Astrocyte of the cerebellum (primary cell): ENCODE measurements at places on chromosomes 16 and 17.

GRCh38 chr17:31798205-31798724 lies 60.8 kb downstream of the COPRS start:
- no peak for DNase-seq

DNA sequence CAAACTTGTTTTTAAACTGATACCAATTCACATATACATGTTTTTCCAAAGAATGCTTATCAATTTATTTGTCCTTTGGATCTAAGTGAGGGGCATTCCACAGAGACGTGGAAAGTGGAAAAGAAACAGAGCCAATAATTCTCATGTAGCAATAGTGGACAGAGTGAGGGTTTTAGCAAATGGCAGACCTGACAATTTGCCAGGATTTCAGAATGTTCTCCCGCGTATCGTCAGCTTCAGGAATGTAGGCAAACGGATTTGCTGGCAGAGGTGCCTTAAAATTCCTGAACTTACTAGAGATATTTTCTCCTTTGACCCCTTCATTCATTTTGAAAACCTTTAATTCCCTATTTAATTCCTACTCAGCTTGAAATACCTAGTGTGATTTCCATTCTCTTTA lies 193.4 kb upstream of the CPHXL start:
- DNase-seq = peak; percentile 3

DNA sequence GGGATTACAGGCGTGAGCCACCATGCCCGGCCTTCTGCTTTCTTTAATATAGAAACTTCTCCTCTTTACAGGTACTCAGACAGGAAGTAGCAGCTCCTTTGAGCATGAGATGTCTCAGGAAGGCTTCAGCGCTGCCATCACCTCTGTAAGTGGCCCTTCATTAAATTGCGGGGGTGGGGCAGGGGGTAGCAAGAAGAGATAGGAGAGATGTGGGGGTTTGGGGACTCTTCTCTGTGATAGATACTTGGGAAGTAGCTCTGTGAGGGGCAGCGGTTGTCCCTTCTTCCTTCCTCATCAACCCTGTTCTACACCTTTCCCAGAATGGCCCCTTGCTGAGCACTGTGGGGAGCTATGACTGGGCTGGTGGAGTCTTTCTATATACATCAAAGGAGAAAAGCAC lies 16.8 kb downstream of the ITGAM start:
- DNase-seq = no peak

DNA sequence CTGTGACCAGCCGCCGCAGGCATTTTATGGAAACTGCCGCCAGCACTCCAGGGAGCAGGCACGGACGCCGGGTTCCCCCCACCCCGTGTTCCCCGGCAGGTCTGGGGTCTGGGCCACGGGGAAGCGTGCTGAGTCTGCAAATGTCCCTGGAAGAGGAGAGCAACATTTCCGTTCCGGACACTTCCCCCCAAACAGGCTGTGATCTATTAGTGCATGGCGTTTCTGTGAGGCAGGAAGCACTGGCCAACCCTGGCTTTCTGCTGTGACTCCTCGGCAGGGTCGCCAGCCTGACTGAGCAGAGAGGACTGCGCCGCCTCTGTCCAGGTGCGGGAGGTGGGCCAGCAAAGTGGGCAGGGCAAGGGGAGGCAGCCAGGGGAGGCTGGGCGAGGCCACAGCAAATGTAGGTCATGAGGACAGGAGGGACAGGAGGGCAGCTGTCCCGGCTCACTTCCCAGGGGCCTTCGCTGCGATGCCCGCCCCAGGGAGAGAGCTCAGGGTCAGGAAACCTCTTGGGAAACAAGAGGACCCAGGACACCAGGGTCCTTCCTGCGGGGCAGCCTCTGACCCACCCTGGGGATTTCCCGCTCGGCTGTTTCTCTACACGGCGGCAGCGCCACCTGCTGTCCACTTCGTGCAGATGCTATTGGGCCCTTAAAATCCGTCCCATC lies 9.5 kb downstream of the FOXF1 start:
- no peak for DNase-seq

- no peak for DNase-seq
Observed at GRCh38 chr17:70558821-70559220, 389.5 kb downstream of the KCNJ2 start.

- no peak for DNase-seq
Observed at GRCh38 chr16:53135329-53135728, 80.5 kb downstream of the CHD9 start.

- no peak for DNase-seq
Observed at GRCh38 chr17:78459696-78460095, 81.2 kb downstream of the PGS1 start.

GRCh38 chr17:27495460-27495859 lies 39.2 kb downstream of the KSR1 start:
- no peak for DNase-seq

DNA sequence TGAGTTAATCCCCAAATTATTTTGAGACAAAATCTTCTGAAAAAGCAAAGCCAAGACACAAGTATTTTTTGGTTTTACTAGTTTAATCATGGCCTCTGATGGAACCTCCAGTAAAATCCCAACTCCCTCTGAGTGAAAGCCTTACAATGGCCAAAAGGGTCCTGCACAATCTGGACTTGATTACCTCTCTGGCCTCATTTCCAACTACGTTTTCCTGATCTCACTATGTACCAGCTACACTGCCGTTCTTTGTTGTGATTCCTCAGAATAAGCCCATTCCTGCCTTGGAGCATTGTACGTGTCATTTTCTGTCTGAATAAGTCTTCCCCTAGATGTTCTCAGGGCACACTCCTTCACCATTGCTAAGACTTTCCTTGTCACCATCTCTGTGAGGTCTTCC lies 37.3 kb downstream of the SPOP start:
- no peak for DNase-seq

DNA sequence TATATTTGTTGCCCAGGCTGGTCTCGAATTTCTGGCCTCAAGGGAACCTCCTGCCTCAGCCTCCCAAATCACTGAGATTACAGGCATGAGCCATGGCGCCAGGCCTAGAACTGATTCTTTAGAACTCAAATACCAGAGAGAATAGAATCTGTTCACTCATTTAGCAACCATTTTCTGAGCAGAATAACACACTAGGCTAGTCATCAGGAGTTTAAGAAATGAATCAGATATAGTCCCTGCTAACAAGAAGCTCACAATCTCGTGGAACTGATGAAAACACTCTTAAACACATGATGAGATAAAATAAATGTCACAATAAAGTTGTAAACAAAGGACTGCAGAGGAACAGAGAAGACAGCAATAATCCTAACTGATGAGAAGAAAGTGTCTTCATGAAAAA lies 55.8 kb upstream of the ADCY9 start:
- no peak for DNase-seq

DNA sequence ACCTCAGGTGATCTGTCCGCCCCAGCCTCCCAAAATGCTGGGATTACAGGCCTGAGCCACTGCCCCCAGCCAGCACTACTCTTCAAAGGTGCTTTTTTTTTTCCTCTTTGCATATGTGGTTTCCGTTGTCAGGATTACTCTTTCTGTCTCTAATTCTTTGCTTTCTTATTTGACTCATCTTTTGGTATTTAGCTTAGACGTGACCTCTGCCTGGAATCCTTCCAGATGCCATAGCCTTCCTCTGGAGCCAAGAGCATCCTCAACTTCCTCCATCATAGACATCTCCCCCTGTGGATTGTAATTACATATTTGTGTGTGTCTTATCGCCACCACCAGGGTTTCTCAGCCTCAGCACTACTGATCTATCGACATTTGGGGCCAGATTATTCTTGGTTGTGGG lies 84.4 kb upstream of the XYLT1 start:
- DNase-seq = peak; percentile 46

DNA sequence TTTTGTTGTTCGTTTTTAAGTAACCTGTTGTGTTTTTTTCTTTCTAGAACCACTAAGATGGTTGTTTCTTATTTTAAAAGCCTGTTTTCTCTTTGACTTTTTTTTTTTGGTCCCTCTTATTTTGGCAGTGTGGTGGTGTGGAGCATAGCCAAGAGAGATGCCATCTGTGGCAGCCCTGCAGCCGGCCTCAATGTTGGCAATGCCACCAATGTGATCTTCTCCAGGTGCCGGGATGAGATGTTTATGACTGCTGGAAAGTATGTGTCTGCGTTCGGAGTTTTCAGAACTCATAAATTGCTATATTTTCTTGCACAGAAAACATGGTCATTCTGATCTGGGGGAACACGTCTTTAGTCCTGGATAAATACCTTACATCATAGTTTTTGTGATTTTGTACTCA lies 17.6 kb downstream of the CFAP52 start:
- no peak for DNase-seq

DNA sequence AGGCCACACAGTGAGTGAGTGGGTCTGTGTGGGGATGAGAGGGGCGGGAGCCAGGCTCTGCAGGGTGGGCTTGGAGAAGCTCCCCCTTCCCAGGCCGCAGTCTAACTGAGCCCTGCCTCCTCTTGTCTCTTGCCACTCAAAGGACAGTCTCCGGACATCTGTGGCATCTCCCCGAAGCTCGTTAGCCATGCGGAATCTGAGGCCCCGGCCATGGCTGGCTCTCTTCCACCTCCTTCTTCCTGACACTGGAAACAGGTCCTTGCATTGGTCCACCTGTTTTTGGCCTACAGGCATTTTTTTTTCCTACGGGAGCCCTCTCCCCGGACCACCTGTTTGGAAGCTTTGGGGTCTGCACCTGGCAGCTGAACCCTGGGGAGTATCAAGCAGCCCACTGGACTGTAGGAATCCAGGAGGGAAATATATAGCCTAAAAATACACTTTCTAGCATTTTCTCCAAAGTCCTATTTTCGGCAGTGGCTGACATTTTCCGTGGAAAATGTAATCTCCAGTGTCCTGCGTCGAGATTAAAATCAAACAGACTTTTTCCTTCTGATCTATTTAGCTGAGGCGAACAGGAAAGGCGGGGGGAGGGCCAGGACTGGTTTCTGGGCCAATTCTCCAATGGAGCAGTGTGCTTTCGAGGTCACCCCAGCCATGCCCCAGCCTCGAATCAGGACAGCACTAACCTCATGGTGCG lies 9.1 kb downstream of the ATP2A3 start:
- no peak for DNase-seq

DNA sequence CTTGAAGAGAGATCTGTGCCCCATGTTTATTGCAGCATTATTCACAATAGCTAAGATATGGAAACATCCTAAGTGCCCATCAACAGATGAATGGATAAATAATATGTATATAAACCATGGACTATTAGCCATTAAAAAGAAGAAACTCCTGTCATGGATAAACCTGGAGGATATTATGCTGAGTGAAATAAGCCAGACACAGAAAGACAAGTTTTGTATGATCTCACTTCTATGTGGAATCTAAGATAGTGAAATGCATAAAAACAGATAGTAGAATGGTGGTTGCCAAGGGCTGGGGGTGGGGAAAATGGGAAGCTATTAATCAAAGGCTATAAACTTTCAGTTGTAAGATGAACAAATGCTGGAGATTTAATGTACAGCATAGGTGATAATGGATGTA lies 19.9 kb upstream of the HEATR6 start:
- DNase-seq = no peak

GRCh38 chr17:81464586-81464985 lies 48.0 kb downstream of the ACTG1 start:
- DNase-seq = no peak

- no peak for DNase-seq
Observed at GRCh38 chr17:30393491-30393890, 14.8 kb downstream of the CPD start.

- no peak for DNase-seq
Observed at GRCh38 chr17:11140043-11140442, 101.0 kb upstream of the SHISA6 start.

DNA sequence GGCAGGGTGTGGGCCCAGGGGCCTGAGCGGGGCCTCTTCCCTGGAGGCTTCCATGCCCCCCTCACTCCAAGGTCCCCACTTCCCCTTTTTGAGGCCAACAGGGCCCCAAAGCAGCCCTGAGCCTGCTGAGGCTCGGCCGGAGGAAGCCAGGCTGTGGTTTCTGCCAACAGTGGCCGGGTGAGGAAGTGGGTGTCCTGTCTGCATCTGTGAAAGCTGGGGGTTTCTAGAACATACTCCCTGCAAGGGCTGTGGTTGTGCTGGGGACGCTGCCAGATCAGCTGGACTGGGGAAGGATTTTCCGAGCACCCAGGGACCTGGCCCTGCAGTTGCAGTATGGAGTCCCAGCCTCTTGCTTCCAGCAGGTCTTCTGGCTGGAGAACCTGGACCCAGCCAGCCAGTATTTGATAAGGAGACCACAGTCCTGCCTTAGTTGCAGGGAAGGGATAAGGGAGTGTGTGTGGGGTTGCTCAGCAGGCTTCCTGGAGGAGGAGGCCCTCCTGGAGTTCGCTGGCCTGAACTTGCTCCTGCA lies 15.7 kb downstream of the ADCY7 start:
- DNase-seq = peak; percentile 40

- DNase-seq = no peak
Observed at GRCh38 chr17:81895400-81895799, 3.9 kb downstream of the ANAPC11 start.

DNA sequence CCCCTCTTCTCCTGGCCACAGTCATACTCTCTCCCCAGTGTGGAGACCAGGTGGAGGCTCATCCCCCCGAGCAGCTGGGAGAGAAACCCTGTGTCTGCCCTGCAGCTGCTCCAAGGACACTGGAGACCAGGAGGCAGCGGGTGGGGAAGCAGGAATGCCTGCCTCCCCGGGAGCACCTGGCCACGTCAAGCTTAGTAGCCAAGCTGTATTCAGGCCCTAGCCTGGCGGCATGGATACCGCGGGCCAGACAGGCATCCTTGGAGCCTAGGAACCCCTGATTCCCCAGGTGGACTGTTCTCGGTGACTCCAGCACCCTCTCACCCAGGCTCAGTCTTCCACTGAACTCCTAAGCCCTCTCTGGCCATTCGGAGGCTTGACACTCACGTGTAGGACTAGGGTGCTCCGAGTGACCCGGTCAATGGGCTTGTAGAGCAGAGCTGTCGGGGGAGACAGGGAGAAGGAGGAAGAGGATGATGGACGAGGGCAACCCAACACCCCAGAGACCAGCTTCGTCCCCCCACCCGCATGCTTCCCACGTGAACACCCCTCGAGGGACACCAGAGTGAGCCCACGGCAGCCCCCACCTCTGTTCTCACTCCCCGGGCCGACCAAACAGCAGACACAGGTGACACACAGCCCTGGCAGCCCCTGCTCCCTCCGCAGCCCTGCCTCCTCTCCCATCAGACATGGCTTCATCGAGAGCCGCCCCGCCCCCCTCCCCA lies 76.5 kb downstream of the TIMM22 start:
- no peak for DNase-seq

GRCh38 chr16:57686577-57686976 lies 8.0 kb upstream of the DRC7 start:
- no peak for DNase-seq
